ENCODE measurements at places on chromosomes 16 and 17.

- peak; percentile 39 for DNase-seq
Measured at GRCh38 chr16:74749291-74750055, 25.1 kb downstream of the FA2H start.

DNA sequence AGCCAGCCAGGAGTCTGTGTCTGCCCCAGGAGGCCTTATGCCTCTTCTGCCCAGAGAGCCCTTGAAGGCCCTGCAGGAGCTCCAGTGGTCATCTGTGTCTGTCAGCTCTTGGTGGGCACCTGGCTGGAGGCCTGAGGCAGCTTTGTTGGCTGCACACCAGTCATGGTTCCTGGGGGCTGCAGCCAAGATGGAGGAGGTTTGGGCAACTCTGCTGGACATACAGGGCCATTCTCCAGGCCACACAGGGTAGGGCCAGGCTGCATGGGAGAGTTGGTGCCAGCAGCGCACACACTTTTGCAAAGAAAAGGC, 29.4 kb downstream of the B9D1 start:
- no peak for DNase-seq

DNA sequence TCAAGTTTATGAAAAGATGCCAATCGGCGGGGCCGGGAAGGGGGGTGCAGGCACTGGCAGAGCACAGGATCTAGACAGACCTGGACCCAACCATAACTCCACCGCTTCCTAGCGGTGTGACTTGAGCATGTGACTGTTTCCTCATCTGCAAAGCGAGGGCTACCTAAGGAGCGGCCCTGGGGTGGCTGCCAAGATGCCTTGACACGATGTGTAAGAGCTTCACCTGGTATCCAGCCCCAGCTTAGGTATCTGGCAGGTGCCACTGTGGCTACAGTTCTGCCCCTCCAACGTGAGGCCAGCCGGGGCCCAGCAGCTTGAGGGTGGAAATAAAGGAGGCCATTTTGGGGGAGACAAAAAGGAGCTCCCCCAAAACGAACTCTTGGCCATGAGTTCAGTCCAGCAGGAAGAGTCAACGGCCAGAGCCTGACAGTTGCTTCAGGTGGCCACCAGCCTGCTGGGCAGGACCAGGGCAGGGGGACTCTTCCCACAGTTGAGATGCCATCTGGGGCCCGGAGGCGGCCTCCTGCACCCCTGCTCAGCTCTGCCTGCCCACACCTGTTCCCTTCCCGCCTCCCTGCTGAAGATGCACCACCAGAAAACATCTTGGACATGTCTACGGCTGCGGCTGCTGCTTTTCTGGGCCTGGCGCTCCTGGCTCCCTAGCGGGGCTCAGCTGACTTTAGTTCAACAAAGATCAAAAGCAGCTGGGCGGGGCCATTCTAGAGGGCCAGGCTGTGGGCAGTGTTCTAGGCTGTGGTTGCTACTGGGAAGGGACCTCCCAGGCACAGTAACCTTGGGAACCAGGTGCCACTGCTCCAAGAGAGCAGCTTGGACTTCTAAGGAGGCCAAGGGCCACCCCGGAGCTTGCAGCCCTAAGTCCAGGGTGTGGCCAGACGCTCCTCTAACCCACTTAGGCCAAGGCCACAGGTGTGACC, 3.4 kb upstream of the MTSS2 start:
- no peak for DNase-seq

GRCh38 chr17:36592716-36593321, 1.1 kb downstream of the DHRS11 start:
- no peak for DNase-seq

GRCh38 chr17:65139101-65139764, 2.1 kb downstream of the RGS9 start:
- no peak for DNase-seq

DNA sequence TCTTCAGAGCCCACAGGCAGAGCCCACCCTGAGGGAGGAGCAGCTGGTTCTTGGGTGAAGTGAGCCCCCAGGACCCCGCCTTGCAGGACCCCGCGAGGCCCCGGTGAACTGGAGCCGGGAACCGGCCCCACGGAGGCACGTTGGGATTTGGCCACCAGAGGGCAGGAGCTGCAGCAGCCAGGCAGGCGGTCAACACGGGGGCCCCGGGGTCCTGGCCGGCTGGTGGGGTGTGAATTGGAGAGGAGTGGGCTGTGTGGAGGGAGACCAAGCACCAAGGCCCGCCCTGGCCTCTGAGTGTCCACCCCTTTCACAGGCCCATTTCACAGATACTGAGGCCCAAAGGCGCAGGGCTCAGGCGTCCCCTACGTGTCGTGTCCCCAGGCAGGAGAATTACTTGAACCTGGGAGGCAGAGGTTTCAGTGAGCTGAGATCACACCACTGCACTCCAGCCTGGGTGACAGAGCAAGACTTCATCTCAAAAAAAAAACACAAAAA, 2.2 kb downstream of the DPEP1 start:
- peak; percentile 45 for DNase-seq

GRCh38 chr17:51761105-51761504, 397.4 kb downstream of the CA10 start:
- no peak for DNase-seq

DNA sequence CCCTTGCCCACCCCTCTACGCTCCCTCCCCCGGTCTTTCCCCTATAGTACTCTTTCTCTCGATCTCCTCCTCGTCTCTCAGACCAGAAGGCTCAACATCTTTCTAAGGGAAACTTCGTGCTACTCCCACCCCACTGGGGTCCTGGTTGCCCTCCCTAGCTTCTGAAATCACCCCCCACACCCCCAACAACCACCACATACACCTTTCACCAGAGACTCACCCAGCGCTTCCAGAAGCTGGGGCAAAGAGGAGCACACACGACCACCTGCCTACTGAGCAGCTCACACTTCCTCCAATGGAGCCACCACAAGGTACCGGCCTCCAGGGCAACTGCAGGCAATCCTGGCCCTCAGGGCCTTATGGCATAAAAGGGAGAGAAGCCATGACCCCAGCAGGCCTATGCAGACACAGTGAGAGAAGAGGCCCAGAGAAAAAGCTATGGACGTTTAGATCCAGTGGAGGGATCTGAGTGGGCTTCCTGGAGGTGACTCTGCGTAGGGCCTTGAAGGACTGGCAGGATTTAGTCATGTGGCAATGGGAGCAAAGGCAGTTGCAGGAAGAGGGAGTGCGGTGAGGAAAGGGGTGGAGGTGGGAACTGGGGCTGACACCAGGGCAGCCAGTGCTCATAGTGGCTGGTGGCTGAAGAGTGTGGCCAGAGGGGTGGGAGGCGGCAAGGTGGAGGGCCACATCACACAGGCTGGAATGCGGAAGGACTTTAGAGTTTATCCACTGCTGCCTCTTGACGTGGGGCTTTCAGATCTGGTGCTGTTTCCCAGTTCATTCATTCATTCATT, 12.1 kb upstream of the TMEM92 start:
- DNase-seq = no peak

DNA sequence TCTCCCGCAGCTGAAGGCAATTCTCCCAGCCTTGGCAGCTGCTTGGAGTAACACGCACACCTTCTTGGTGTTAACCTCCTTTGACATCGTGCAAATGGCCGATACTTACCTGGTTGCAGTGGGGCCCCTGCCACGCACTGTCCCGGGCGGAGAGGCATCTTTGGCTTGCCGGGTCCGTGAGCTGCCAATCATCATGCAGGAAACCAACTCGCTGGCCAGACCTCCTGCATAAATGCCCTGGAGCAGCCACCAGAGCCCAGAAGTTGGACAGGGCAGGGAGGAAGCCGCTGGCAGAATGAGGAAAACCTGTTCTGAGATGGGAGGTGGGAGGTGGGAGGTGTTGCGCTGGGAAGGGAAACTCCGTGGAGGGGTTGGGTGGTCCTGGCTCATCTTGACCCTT, 41.7 kb upstream of the CREBBP start:
- no peak for DNase-seq

- no peak for DNase-seq
Measured at GRCh38 chr16:29696881-29697331, 17.9 kb downstream of the QPRT start.

GRCh38 chr16:68752602-68753001, 15.5 kb downstream of the CDH1 start:
- no peak for DNase-seq

DNA sequence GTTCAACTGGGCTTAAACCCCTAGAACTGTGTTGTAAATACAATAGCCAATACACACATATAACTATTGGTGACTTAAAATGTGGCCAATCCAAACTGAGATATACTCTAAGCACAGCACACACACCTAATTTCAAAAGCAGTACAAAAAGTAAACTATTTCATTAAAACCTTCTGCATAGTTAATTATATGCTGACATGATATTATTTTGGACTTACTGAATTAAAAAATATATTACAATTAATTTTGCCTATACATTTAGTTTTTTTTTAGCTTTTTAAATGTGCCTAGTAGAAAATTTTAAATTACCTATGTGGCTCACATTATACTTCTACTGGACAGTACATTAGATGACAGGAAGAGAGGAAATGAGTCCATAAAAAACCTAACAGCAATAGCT, 21.5 kb downstream of the MED13 start:
- no peak for DNase-seq

DNA sequence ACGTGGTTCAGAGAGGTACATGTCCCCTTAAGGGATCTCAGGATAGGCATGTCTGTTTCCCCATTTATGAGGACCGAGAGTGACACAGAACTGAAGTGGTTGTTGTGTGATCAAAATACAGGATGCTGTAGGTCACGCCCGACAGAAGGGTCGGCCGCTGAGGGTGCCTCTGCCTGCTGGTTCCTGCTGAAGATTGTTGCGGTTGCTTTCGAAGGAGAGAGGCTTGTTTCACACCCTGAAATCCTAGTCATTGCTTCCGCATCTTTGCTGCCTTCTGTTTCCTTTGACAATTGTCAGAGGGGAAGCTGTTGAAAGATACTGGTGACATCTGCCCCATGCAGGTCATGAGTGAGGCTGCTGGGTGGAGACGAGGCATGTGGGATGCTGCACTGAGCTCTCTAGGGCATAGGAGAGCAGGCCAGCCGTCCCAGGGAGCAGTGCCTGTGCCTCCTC, 3.8 kb upstream of the NAT9 start:
- no peak for DNase-seq

DNA sequence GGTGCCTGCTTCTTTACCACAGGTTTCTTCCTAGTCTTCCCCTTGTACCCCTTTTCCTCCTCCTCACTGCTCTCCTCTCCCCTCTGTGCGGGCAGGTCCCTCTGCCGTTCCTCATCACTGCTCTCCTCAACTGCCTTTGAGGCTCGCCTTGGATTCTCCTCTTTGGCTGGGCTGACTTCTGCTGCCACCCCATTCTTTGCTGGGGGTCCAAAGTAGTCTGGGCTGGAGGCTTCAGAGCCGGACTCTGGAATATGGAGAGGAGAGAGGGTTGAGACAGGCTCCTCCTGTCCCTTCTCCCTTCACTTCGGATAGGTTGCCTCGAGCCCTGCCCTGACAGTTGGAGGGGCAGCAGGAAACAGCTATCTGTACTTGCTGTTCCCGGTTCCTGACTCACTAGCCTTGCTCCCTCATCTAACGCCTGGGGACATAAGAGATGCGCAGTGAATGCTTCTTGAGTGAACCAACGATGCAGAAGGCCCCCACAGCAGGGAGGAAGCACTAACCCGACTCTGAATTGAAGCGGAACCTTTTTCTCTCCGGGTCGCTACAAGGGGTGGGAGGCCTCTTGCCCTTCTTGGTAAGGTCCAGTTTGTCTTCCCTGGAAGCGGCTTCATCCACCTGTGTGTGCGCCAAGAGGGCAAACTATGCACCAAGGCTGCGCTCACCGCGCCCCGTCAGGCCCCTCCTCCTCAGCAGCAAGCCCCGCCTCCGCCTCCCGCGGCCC, 655 bp downstream of the HIRIP3 start:
- DNase-seq = peak; percentile 45

GRCh38 chr17:48262982-48263730, 155.6 kb downstream of the SNX11 start:
- DNase-seq = peak; percentile 58

- peak; percentile 100 for DNase-seq
Measured at GRCh38 chr17:59837308-59838051, 55.3 kb downstream of the TUBD1 start.

- DNase-seq = no peak
Measured at GRCh38 chr17:18928628-18929125, 23.3 kb upstream of the SLC5A10 start.

- DNase-seq = no peak
Measured at GRCh38 chr16:85141491-85142128, 29.3 kb upstream of the CIBAR2 start.

DNA sequence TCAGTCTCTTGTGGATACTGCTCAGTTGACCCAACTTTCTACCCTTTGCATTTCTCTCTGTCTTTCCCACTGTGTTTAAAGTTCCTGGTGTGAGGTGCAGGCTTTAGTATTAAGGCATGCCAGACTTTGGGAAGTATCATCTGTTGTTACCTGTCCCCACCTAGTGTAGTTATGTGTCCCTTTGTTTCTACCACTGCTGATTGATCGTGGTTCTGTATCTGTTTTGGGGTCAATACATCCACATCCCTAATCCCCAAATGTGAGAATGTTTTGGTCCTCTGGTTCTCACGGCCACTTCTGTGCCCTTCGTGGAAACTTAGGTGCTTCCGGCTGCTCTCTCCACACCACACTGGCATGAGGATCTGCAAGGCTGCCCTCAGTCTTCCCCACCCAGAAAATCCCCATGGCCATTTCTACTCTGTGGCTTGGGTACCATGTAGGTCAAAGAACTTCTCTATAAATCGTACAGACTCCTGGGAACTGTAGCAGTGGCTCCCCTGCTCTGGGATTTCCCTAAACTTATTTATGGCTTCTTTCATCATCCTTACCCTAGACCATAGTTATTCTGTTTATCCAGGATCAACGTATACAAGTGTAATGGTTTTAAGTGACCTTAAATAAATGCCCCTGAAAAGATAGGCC, 443.2 kb downstream of the XYLT1 start:
- DNase-seq = no peak

DNA sequence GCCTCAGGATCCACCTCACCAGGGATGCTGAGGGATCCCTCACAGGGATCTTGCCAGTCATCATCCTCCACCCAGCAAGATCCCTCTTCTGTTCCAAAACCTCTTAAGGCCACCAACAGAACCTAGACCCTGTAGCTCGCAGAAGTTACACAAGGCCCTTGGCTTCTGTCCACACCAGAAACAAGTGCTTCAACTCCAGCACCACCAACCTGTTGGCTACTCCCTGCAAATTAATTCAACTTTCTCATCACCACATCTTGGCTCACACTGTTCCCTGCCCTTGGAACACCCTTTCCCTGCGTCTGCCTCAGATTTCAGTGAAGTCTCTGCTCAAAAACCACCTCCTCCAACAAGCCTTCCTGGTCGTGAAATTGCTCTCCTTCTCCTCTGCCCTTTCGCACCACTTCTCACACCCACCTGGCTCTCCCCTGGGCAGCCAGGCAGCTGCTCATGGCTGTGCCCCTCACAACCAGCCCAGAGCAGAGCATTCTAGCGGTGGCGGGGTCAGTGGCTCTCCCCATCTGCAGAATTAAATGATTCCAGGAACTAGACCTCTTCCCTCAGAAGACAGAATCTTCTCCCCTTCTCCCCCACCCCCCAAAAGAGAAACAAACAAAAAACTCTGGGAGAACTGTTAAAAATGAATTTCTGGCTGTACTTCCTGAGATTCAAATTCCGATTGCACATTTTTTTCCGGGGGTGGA, 1.8 kb downstream of the PLLP start:
- no peak for DNase-seq

- no peak for DNase-seq
Measured at GRCh38 chr16:66859397-66860068, 15.3 kb downstream of the CA7 start.

All from ACHN (cell line).